Stromal cell of bone marrow (primary cell): ENCODE measurements at places on chromosomes 3 and 15.

- DNase-seq, result peak; percentile 69
Measured at GRCh38 chr15:61051569-61052031, 177.5 kb downstream of the RORA start.

GRCh38 chr15:61227269-61227949 lies 1.7 kb downstream of the RORA start:
- DNase-seq, result peak; percentile 54

GRCh38 chr15:76328958-76329357 lies 7.6 kb upstream of the ISL2 start:
- no peak for DNase-seq

- DNase-seq, result no peak
Measured at GRCh38 chr3:140384876-140385275, 293.0 kb upstream of the TRIM42 start.

GRCh38 chr3:98450372-98450771 lies 12.6 kb upstream of the OR5K1 start:
- DNase-seq, result no peak
